ENCODE measurements at places on chromosomes 4 and X. TPM values are rescaled to one million over a fixed set of nuclear protein-coding genes. Genes with fewer than 3 reads are reported as not detected.

- no peaks in the 10 kb centered on the region for H3K4me1 ChIP-seq
- H3K27me3 ChIP-seq = no peaks in the 10 kb centered on the region
- DNase-seq = no peak
- H3K27ac ChIP-seq = no peak overlapping the region
Measured at GRCh38 chr4:170336238-170336775, 246.6 kb upstream of the AADAT start.

- no peak for DNase-seq
- H3K4me3 ChIP-seq = peak overlapping the region; percentile 85
- no peaks in the 10 kb centered on the region for H3K36me3 ChIP-seq
Measured at GRCh38 chrX:130109429-130110378, 593 bp downstream of the ELF4 start.

DNA sequence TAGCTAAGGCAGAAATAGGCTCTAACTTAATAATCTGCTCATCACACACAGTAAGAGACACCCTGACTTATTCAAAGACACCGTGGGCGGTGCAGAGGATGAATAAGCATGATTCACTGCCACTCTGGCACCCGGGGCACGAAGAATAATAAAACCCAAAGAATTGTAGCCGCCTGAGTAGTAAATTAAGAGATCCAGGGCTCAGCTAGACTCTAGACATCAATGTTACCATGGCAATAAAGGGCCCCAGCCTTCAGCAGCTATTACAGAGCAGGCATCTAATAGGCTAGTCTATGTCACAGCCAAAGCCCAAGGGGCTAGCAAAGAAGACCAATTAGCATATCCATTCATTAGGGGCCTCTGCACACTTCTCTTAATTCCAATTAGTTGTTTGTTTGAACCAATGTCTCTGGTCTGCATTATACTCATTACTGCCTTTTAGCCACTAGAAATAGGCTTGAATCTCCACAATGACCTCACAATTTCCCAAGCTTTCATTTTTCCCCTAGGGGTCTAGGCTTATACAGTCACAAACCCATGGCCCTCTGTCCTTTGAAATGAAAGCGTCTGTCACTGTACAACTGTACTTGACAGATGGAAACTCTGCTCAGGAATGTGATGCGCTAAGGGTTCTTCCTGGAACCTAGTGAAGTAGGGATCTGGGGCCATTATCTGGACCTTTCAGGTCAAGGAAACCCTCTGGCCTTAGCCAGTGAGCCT is 3.0 kb upstream of the ATP1B4 start:
- H3K4me1 ChIP-seq = no peaks in the 10 kb centered on the region
- no peaks in the 10 kb centered on the region for H3K36me3 ChIP-seq
- H3K27ac ChIP-seq = no peak overlapping the region

Gene UBE2D3
- 288 TPM for total RNA-seq

Gene TCEAL5
- not detected for total RNA-seq

Gene GBA3
- total RNA-seq = 3.8 TPM

GRCh38 chr4:1802151-1802715 is 9.1 kb downstream of the FGFR3 start:
- no peaks in the 10 kb centered on the region for H3K27me3 ChIP-seq
- no peak overlapping the region for H3K4me3 ChIP-seq
- no peak for DNase-seq
- H3K36me3 ChIP-seq = no peaks in the 10 kb centered on the region
- H3K27ac ChIP-seq = no peak overlapping the region

Gene FGF13
- 13.4 TPM for total RNA-seq

GRCh38 chr4:155331478-155331877 is 45.3 kb downstream of the MAP9 start:
- H3K27ac ChIP-seq = no peak overlapping the region
- no peak for DNase-seq
- H3K36me3 ChIP-seq = no peaks in the 10 kb centered on the region
- H3K4me3 ChIP-seq = no peak overlapping the region

- H3K27ac ChIP-seq = peak overlapping the region; percentile 86
- DNase-seq = peak; percentile 57
- no peaks in the 10 kb centered on the region for H3K36me3 ChIP-seq
Measured at GRCh38 chr4:7429601-7430078, 5.1 kb downstream of the PSAPL1 start.

Gene PABPC1L2A
- not detected for total RNA-seq

- H3K27me3 ChIP-seq = no peaks in the 10 kb centered on the region
- no peak for DNase-seq
- H3K4me3 ChIP-seq = no peak overlapping the region
Measured at GRCh38 chr4:187910741-187911140, 84.8 kb upstream of the ZFP42 start.

- peaks cover 16% of the 10 kb centered on the region for H3K4me1 ChIP-seq
- H3K27ac ChIP-seq = peak within 1 kb of the TSS; percentile 95
- peak; percentile 83 for DNase-seq
- H3K27me3 ChIP-seq = no peaks in the 10 kb centered on the region
Measured at GRCh38 chr4:158209825-158210807, at the start of gene TMEM144. TMEM144 (plus strand) TSS chr4:158210486; CDS start chr4:158212668, 2,182 bp downstream.

GRCh38 chrX:21354725-21355124 is 19.5 kb upstream of the CNKSR2 start:
- no peak for DNase-seq
- H3K4me1 ChIP-seq = no peaks in the 10 kb centered on the region
- H3K27me3 ChIP-seq = no peaks in the 10 kb centered on the region
- no peak overlapping the region for H3K27ac ChIP-seq

DNA sequence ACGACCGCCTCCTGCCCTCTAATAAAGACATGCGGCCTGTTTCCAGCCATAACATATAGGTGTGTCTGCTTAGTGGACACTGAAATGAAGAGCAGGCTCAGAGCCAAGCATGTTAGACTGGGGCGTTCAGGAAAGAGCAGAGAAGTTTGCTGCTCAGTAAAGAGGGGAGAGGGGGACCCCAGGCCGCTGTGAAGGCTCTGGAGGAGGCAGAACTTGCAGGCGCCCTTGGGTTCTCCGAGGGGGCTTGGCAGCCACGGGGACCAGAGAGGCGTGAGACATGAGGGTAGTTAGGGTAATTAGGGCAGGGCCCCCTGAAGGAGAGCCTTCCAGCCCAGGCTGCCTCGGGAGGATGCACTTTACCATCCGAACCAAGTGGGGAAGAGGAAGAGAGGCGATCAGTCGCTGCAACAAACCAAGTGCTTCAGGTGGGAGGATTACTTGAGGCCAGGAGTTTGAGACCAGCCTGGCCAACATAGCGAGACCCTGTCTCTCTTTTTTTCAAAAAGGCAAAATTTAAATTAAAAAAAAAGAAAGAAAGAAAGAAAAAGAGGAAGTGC is 46.6 kb upstream of the CDKN2AIP start:
- no peak overlapping the region for H3K27ac ChIP-seq
- no peak for DNase-seq
- H3K27me3 ChIP-seq = peaks cover 21% of the 10 kb centered on the region
- peaks cover 23% of the 10 kb centered on the region for H3K4me1 ChIP-seq

GRCh38 chr4:99594818-99595217 is 20.2 kb downstream of the MTTP start:
- DNase-seq = no peak
- no peaks in the 10 kb centered on the region for H3K27me3 ChIP-seq
- H3K4me3 ChIP-seq = no peak overlapping the region
- no peaks in the 10 kb centered on the region for H3K4me1 ChIP-seq
- H3K27ac ChIP-seq = no peak overlapping the region

Gene EFHC2
- 0.21 TPM for total RNA-seq

- H3K27me3 ChIP-seq = no peaks in the 10 kb centered on the region
- no peak for DNase-seq
- no peaks in the 10 kb centered on the region for H3K36me3 ChIP-seq
Measured at GRCh38 chrX:110418316-110419235, 59.9 kb downstream of the RTL9 start.

Gene PRSS12
- total RNA-seq = 14.1 TPM

- peaks cover 35% of the 10 kb centered on the region for H3K4me1 ChIP-seq
- peaks cover 96% of the 10 kb centered on the region for H3K27me3 ChIP-seq
- DNase-seq = no peak
- H3K36me3 ChIP-seq = no peaks in the 10 kb centered on the region
- H3K4me3 ChIP-seq = peak overlapping the region; percentile 82
- peak overlapping the region; percentile 11 for H3K27ac ChIP-seq
Measured at GRCh38 chr4:41865981-41866798, 69.0 kb upstream of the TMEM33 start.

DNA sequence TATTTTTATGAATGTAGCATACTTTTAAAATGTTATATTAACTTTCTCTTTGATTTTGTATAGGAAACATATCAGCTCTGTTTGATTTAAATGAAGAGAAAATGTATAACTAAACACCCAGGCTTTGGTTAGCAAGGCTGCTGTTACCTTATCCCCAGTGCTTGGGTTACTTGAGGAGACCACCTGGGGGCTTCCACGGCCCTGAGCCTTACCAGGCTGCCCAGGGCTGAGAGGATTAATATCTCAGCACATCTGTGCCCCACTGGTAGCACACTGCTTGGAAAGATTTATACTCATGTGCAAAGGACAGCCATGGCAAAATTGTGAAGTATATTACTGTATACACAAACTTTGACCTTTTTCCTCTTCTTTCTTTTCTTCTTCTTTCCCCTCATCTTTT is 752.9 kb downstream of the RAPGEF2 start:
- no peak overlapping the region for H3K4me3 ChIP-seq
- DNase-seq = no peak
- H3K36me3 ChIP-seq = no peaks in the 10 kb centered on the region
- H3K27me3 ChIP-seq = no peaks in the 10 kb centered on the region
- H3K4me1 ChIP-seq = peaks cover 9% of the 10 kb centered on the region
- no peak overlapping the region for H3K27ac ChIP-seq

GRCh38 chr4:4754641-4755040 is 104.8 kb upstream of the MSX1 start:
- H3K36me3 ChIP-seq = no peaks in the 10 kb centered on the region
- no peak overlapping the region for H3K27ac ChIP-seq
- peaks cover 44% of the 10 kb centered on the region for H3K27me3 ChIP-seq
- no peak for DNase-seq
- H3K4me3 ChIP-seq = no peak overlapping the region

Gene PCSK1N
- total RNA-seq = 109 TPM

DNA sequence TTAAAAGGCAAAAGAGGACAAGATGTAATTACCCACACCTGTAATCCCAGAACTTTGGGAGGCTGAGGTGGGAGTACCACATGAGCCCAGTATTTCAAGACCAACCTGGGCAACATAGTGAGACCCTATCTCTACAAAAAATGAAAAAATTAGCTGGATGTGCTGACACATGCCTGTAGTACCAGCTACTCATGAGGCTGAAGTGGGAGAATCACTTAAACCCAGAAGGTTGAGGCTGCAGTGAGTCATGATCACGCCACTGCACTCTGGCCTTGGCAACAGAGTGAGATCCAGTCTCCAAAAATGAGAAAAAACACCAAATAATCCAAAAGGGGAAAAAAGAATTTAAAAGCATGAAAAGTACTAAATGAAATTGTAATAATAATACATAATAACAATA is 30.8 kb downstream of the NR0B1 start:
- no peak overlapping the region for H3K27ac ChIP-seq
- H3K4me1 ChIP-seq = no peaks in the 10 kb centered on the region
- no peaks in the 10 kb centered on the region for H3K36me3 ChIP-seq
- no peak overlapping the region for H3K4me3 ChIP-seq
- H3K27me3 ChIP-seq = no peaks in the 10 kb centered on the region

Gene PASD1
- not detected for total RNA-seq
